ENCODE measurements at places on chromosomes 1 and 21.

DNA sequence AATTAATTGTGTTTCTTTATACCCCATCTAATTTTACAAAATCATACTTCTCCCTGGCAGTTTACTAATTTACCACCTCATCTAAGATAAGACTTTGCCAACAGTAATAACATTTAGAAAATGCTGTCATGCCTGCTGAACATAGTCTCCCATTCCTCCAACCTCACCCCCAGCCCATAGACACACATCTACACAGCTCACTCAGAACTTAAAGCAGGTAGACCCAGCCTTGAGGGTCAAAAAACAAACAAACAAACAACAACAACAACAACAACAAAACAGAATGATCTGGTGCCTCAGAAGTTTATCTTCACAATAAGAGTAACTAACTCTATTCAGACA, 94.0 kb downstream of the ZC3H11B start:
- no peak for DNase-seq

GRCh38 chr1:111163363-111163762, 23.3 kb downstream of the CEPT1 start:
- no peak for DNase-seq

- no peak for DNase-seq
Measured at GRCh38 chr21:45376459-45377324, 28.3 kb upstream of the COL18A1 start.

DNA sequence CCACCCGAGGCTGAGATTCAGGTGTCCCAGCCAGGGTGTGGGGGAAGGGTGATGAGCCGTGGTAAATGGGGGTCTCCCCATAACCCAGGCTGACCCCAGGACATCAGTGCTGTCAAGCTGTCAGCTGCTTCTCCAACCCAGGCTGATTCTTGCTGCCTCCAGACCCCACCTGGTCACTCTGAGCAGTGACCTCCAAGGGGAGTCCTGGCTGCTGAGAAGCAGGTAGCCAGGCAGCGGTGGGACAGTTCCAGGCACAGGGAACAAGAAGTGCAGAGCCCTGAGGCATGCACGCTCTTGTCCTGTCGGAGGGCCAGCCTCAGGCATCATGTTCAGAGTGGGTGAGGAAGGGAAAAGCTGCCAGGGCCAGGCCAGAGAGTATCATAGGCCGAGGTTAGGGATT, 1.1 kb downstream of the ESPN start:
- no peak for DNase-seq

All from T-helper 2 cell (primary cell).